ENCODE measurements at places on chromosomes 1 and 21.

DNA sequence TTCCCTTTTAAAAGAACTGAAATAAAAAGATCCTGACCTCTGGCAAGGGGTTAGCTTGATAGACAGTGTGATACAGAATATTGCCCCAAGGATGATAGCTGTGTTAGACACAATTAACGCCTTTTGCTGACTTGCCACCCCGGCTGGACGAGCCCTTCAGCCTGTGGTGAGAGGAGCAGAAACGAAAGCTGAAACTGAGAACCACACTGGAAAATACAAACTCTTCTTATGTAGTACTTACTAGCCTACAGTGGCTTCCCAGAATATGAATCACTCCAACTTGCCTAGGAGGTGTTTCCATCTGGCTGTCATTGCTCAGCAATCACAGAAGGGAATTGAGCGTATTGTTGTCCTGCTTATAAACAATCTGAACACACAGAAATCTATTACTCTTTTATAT is 22.9 kb downstream of the SAMSN1 start:
- DNase-seq: peak; percentile 65

- no peak for DNase-seq
These were observed 46.9 kb downstream of the CAPN2 start for GRCh38 chr1:223759273-223759672.

GRCh38 chr1:244548558-244549115 is 87.6 kb downstream of the CATSPERE start:
- no peak for DNase-seq

DNA sequence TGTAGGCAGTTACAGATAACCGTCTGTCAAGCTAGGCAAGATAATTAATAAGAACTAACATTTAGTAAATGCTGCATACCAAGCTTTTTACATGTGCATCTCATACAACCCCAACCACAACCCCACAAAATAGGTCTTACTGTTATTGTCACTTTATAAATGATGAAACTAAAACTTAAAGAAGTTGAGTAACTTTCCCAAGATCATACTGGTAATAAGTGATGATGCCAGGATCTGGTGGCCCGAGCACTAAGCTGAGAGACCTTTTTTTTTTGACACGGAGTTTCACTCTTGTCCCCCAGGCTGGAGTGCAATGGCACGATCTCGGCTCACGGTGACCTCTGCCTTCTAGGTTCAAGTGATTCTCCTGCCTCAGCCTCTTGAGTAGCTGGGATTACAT is 1.8 kb downstream of the NCSTN start:
- no peak for DNase-seq

DNA sequence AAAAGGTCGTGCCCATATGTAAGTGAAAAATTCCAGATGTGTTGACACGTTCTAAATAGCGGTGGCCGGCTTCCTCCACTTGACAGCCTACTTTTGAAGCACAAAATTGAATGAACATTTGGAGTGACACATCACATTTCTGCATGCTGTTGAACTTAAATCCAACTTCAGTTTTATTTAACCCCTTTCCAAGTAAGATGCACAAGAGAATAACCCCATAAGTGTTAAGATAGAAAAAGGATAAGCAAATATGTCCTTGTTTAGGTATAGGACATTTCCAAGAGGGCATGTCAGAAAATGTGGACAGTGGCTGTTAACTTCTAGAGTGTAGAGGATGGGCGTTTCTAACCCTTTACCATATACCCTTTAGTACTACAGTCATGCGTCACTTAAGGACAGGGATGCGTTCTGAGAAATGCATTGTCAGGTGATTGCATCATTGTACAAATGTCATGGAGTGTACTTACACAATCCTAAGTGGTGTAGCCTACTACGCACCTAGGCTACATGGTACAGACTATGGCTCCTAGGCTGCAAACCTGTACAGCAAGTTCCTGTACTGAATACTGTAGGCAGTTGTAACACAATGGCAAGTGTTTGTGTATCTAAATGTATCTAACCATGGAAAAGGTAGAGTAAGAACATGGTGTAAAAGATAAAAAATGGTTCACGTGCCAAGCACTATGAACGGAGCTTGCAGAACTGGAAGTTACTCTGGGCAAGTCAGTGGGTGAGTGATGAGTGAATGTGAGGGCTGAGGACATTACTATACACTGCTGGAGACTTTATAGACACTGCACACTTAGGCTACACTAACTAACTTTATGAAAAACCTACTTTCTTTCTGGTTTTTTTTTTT is 9.3 kb upstream of the FAM89A start:
- DNase-seq: no peak

- DNase-seq: no peak
These were observed 178.1 kb downstream of the AK5 start for GRCh38 chr1:77459881-77460280.

- no peak for DNase-seq
These were observed 94.1 kb downstream of the ABCA4 start for GRCh38 chr1:94026619-94027380.

DNA sequence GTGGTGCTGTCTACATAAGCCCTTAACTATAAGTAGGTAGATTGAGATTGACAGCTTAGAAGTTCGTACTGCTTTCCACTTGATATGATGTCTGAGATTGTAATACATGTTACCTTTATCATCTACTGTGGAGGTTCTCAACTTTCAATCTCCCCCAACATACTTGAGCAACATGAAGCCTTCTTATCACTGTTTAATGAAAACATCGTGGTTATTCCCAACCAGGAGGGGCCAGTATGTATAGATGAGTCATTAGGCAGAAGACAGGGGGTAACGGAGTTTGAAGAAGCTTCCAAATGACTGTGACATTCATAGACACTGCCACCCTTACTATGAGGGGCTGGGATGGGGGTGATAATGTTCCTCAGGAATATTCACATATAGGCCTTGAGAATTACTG is 36.0 kb downstream of the CENPF start:
- DNase-seq: no peak

DNA sequence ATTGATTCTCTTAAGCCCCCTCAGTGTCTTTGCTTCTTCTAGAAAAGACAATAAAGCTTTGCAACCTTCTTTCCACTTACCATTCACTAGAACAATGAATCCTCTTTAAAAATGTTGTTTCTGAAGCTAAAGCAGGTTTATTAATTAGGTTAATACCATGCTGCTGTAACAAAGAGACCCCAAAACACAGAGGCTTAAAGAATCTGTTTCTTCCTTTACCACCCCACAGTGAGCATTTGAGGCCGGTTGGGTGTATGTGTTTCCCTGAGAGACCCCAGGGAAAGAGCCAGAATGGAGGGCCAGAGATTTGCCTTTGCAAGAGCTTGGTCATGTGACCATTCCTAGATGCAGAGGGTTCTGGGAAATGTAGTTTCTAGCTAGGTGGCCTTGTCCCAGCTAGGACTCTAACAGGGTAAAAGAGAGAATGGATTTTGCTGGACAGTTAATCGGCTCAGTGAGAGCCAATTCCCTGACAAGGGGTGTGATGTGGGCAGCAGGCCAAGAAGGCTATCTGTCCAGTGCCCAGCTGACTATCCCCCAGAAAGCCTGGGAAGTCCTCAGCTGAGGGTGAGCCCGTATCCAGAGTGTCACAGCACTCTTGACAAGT is 191.8 kb upstream of the TMEM51 start:
- no peak for DNase-seq

DNA sequence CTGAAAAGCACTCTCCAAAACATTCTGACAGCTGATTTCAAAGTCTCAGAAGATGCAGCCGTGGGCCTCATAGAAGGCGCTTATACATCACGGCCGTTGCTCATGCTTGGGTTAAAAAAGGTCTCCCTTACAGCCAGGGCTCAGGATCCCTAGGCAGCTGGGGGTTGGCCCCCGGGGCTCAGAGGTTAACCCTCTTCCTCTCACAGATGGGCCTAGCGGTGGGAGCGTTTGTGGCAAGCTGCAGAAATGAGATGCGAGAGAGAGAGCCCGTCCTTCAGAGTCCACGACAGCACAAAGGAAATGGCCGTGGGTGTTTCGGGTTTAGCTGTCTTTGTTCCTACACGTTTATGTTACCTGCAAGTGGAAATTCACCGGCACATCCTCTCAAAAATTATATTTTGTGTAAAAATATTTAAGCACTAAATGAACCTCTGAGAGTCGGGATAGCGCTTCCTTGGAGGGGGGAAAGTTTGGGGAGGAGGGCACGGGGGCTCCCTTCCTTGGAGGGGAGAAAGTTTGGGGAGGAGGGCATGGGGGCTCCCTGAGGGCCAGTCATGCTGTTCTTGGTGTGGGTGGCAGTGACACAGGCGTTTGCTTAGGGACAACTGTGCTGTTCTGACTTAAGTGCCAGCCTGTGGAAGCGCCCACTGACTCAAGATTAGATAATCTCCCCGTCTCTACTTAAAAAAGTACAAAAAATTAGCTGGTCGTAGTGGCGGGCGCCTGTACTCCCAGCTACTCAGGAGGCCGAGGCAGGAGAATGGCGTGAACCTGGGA is 20.5 kb upstream of the PRDM15 start:
- DNase-seq: peak; percentile 67

DNA sequence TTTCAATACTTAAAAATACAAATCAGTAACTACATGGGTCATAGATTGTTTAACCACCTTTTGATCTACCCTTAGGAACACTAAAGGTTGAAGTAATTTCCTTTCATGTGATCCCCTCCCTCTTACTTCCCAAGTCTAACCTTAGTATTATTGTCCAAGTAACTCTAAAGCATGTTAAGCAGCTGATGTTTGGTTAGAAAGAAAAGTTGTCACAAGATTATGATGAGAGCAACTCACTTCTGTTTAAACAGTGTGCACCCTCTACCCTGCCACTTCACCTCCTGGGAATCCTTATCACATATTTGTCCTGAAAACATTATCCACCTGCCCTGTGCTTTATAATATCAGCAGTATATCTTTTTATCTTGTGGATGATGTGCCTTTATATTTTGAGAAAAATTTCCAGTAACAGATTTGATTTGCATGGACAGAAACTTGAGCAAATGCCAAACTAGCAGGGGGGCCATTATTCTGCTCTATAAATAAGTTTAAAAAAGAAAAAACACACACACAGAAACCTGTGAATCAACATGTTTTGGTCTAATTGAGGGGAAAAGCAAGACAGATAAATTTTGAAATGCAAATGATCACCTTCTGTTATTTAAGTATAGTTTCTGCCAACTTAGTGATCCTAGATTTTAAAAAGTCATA is 194.3 kb downstream of the RPS6KC1 start:
- no peak for DNase-seq

GRCh38 chr1:202155478-202156021 is 4.9 kb downstream of the PTPN7 start:
- DNase-seq: no peak

GRCh38 chr1:9670085-9670484 is 18.6 kb downstream of the PIK3CD start:
- no peak for DNase-seq

DNA sequence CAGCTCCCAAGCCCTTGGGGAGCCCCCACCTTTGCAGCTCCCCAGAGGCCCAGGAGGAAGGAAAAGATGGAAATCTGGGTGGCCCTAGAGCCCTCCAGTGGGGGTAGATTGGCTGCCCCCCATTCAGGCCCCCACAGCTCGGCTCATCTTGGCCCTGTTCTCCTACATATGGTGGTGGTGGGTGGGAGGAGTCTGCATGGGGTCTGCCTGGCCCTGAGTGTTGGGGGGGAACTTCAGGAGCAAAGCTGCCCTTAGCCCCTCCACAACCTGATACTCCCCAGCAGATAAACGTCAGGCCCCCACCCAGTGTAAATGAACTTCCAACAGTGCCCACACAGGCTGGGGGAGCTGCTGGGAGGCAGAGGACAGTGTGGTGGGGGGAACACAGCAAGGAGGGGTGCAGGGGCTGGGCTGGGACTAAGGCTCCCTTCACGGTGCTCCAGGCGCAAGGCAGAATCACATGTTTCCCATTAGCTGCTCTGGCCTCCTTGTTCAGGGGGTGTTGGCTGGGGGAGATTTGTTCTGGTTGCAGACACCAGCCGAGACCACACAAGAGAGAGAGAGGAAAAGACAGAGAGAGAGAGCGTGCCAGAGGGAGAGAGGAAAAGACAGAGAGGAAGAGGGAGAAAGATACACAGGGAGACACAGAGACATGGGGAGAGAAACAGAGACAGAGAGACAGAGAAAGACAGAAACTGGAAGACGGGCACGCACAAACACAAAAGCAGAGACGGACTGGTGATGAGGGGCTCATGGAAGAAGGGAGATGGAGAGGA is 42.6 kb downstream of the AHDC1 start:
- no peak for DNase-seq

- no peak for DNase-seq
These were observed 20.0 kb upstream of the CPT2 start for GRCh38 chr1:53176452-53177208.

GRCh38 chr1:23394684-23395083 is 25.0 kb upstream of the ZNF436 start:
- DNase-seq: no peak

GRCh38 chr1:9724706-9725476 is 73.4 kb downstream of the PIK3CD start:
- peak; percentile 54 for DNase-seq

DNA sequence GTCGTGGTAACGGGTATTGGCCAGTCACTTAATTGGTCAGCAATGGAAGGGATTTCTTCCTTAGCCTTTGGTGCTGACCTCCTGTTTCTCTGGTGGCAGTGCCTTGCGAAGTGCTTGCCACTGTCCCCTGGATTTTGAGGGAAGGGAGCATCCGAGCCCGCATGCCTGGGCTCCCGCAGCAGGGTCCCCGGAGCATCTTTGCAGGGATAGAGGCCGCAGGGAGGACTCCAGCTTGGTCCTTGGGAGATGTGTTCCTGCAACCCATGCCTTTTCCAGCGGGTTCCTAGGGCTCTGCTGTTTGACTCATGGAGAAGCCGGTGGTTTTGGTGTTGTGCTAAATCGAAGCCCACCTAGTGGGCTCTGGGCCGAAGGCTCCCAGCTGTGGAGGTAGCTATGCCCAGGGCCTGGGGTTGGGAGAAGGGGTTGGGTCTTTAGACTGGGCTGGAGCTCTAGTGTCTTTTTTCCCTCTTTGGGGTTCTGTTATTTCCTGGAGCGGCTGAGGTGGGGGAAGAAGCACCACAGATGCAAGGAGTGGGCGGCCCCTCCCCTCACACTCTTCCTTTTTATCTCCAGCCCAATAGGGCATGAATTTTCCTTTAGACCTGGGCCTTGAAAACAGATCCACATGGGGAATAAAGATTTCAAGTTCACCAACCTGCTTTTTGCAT is 39.0 kb downstream of the PIK3CD start:
- no peak for DNase-seq
